ENCODE measurements at places on chromosomes 5 and 9.

DNA sequence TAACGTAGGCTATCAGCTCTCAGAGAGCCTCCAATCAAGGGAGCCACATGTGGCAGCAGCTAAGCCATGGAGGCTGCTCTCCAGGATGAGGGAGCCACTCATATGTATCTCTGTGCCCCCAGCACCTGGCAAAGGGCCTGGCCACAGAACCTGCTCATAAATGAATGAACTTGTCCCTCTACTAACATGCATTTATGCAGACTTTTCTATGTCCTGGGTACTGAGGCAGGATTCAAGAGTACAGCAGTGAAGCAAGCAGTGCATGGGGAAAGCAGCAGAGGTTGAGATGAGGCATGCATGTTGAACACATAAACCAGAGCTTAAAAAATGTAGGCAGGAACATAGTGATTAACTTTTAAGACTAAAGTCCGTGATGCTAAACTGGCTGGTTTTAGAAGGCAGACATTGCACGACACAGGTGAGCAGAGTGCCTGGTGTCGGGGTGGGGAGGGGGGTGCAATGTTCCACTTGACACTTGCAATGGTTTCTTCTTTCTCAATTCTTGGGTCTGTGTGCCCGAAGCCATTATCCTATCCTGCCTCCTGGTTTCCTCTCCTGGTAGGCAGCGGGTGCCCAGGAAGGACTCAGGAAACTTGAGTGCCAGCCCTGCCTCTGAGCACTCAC lies 142.8 kb upstream of the ALDH1B1 start:
- no peak for DNase-seq

DNA sequence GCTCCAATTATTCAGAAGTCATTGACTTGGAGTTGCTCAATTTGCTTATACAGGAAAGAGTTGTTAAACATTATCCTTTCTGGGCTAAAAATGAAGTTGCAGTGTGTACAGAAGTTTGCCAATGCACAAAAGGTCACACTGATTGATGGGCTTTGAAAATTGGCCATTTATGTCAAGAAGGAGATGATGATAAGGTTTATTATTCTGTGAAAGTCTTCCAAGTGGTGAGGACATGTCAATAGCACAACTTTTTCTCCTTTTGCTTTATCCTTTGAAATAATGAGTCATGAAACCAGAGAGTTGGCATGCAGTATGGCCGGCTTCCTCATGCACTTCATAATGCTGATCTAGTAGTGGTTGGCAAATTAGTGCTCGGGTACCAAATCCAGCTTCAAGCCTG lies 848.5 kb upstream of the WWC1 start:
- no peak for DNase-seq

DNA sequence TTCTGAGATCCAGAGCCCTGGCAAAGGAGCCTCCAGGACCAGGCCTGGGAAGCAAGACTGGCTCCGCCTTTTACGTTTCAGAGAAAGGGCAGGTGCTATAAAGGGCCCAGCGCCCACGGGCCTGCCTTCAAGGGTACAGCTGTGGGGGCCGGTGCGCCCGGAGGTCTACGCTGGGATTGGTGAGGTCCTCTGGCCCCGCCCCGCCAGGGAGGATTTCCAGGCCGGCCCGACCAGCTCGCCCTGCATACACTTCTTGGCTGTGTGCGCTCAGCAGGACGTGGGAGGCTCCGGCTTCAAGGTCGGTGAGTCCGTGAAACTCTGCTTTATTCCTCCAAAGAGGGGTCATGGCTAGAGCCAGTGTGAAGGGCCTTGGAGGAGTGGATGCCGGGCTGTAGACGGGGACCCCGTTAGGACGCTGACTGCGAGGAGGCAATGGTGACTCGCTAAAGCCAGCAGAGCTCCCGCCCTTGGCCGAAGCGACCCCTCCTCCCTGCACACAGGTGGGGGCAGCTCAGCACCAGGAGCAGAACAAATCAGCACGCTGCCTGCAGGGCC lies at the start of gene CKMT2:
Gene CKMT2 (plus strand): TSS at position 243 of the 555 bp plus-strand sequence. CDS start 17,811 bp downstream, outside the sequence.
- DNase-seq: no peak

GRCh38 chr5:164532235-164532900 lies 1026.9 kb downstream of the MAT2B start:
- no peak for DNase-seq

DNA sequence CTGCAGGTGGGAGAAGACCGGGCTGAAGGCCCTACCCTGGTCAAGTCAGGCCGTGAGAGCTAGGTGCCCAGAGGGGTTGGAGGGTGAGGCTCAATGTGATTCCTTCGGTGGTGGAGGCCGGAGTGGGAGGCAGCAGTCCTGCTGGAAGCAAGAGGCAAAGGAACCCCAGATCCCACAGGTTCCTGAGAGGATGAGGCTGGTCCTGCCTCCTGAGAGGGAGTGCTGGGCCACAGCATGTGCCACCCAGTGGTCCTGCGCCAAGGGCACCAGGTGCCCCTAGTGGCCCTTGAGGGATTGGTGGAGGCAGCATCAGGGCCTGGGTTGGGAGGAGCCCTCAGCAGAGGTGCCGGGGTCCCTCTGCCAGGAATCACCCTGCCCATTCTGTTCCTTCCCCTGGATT lies 59.1 kb downstream of the BARX1 start:
- DNase-seq: no peak

- DNase-seq: peak; percentile 100
These were observed 50.5 kb upstream of the RFX3 start for GRCh38 chr9:3576328-3576727.

DNA sequence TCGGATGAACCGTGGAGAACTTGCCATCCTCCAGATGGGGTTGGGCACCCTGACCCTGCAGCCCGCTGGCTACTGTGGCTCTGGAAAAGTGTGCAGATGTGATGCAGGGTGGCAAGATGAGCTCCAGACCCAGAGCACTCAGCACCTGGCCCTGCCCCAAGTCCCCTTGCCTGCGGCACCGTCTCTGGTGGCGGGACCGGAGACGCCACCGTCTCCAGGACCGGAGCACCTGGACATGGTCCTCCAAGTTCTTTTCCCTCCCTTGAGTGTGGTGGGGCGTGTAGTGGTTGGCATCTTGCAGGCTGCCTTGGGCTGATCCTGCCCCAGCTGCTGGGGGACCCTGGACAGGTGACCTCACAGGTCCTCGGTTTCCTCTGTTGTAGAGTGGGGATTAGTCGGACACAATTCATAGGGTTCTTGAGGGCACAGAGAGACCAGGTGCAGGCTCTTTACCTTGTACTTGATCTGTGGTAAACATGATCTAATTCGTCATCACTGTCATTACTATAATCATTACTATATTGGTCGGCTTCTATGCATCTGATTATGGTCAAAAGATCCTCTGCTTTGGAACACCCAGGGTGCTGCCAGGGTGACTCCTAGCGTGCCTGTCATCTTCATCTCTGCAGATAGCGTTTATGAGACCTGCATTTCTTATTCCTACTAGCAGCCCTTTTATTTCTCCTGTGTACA lies 83.5 kb downstream of the COL5A1 start:
- DNase-seq: no peak

DNA sequence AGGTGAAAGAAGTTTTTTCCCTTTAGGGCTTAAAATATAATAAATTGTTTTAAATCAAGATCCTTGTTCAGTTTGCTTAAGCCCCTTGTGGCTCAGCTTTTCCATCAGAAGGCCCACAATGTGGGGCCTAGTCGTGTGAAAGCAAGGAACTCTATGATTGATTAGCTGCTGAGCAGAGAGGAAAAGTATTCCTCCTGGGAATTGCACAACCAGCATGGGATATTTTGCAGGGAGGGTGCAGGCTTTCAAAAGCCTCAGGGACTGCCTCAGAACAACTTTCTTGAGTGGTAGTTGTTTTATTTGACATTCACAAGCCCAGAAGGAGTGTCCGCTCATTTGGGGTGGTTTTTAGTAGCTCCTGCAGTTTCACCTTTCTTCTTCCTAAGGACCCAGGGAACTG lies 19.8 kb downstream of the TTC23L start:
- DNase-seq: no peak

- no peak for DNase-seq
These were observed 87.6 kb downstream of the F2RL2 start for GRCh38 chr5:76535577-76535976.

GRCh38 chr9:137552022-137552768 lies 516 bp downstream of the MRPL41 start:
- DNase-seq: peak; percentile 63

GRCh38 chr5:52989781-52990527 lies 802 bp downstream of the ITGA2 start:
- DNase-seq: no peak

GRCh38 chr9:101859620-101860019 lies 121.2 kb upstream of the GRIN3A start:
- no peak for DNase-seq

GRCh38 chr5:175728316-175728715 lies 70.4 kb downstream of the HRH2 start:
- DNase-seq: no peak

DNA sequence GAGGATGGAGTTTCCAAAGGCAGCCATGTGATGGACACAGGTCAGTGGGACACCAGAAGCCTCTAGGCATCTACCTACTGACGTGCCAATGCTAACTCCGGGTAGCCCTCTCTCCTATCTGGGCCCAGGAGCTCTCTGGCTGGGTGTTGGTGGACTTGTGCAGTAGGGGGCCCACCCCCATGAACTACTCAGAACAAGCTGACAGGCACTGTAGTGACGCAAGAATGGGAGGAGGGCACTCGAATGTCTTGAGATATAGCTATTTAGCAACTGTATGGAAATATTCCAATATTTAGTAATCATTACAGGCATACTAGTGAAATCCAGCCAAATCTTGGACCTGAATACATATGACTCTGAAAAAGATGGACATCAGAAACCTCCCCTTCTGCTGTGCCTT lies 5.7 kb upstream of the DOCK2 start:
- DNase-seq: no peak

- DNase-seq: peak; percentile 9
These were observed 40.2 kb downstream of the TLR4 start for GRCh38 chr9:117744369-117744768.

DNA sequence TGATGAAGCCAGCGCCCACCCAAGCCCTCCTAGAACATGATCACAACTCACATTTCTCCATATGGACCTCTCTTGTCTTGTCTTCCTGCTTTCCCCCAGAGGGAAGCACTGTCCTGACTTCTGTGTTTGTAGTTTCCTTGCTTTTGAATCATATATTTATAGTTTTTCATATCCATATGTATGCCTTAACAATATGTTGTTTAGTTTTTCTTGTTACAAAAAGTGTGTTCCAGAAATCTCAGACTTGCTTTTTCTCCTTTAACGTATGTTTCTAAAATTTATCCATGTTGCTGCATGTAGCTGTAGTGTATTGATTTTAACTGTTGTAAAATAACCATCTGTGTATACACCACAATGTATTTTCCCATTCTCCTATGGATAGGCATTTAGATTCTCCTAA lies 182.0 kb upstream of the SMIM23 start:
- DNase-seq: no peak

GRCh38 chr5:173734716-173735115 lies 118.3 kb upstream of the BOD1 start:
- no peak for DNase-seq

- peak; percentile 87 for DNase-seq
These were observed 1281.2 kb upstream of the NUDT12 start for GRCh38 chr5:104843822-104844221.
